ENCODE measurements at places on chromosomes 4 and X. TPM values are rescaled to one million over a fixed set of nuclear protein-coding genes. Genes with fewer than 3 reads are reported as not detected.

Gene HMX1
- not detected for total RNA-seq

Gene MAP7D2
- total RNA-seq: 0.65 TPM

Gene HDX
- 3.7 TPM for total RNA-seq

Gene SFRP2
- 0.16 TPM for total RNA-seq

Gene SLC6A14
- total RNA-seq: not detected

Gene LRAT
- 1.1 TPM for total RNA-seq

Gene ESX1
- total RNA-seq: not detected

Gene PGAM4
- total RNA-seq: not detected

Gene SGMS2
- total RNA-seq: 81.9 TPM

Gene LONRF3
- 1.9 TPM for total RNA-seq

Gene DCAF16
- total RNA-seq: 19.7 TPM

Gene FATE1
- total RNA-seq: not detected

All from mesangial cell (primary cell).